ENCODE measurements at places on chromosomes 6 and 20.

GRCh38 chr6:39493174-39493573, 170.7 kb upstream of the KCNK16 start:
- DNase-seq, result no peak

DNA sequence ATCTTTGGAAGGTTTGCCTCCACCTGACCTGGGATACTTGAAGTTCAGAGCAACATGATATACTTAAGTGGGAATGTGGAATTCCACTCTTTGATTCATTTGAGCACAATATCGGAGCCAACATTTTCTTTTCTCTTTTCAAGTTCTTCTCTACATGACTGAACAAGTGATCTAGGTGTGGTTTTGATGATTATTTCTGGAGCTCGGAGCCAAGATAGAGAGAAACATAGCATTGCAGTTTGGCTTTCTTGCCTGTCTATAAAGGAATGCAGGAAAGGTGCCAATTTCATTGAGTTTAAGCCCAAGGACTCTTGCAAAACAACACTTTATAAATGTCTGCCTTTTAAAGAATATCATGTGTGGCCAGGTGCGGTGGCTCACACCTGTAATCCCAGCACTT, 124.2 kb upstream of the FAM83B start:
- no peak for DNase-seq

DNA sequence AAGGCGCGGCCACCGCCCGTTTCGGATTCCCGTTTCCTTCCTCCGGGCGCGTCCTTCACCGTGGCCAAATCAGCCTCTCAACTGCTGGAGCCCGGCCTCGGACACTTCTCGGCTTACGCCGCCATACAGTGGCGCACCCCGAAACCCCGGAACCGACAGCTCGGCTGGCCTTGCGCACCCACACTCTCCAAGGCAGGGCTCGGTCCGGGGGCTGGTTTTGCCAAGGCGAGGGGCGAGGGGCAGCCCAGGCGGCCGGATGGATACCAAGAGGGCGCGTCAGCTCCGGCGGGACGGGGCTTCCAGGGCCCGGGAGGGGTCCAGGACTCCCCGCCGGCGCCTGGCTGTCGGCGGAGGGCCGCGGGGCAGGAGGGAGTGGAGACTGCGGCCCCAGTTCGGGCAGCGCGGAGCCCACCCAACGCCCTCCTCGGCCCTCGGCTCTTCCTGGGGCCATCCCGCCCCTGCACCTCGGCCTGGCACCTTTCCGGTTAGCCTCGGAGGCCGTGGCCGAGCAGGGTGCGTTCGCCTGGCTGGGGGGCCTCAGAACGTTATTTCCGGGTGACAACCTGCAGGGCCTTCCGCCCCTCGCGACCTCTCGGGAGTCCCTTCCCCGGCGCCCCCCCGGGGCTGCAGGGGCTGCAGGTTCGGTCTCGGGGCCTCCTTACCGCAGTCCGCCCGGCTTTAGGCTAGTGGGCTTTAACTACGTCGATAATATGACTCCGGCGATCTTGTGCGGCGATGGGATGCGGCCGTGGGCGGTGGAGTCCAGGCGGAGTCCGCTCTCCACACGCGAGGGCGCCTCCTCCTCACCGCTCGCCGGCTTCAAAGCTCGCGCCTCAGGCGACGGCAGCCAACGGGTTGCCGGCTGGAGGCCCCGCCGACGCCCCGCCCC, 697 bp upstream of the CEP43 start:
- DNase-seq, result no peak

DNA sequence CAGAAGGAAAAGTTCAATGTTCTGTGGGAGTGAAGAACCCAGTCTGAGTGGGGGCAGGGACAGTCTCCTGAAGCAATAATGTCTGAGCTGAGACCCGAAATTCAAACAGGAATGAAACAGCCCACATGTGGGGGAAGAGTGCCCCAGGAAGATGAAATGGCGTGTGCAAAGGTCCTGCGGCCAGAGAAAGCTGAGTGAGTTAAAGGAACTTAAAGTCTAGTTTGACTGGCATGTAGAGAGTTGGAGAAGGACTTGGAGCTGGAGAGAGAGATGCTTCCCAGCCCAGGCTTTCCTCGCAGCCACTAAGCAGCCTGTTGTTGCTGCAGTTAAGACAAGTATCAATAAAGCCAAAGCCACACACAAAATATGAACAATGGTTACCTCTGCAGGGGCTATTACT, 38.0 kb upstream of the MDGA1 start:
- DNase-seq, result no peak

DNA sequence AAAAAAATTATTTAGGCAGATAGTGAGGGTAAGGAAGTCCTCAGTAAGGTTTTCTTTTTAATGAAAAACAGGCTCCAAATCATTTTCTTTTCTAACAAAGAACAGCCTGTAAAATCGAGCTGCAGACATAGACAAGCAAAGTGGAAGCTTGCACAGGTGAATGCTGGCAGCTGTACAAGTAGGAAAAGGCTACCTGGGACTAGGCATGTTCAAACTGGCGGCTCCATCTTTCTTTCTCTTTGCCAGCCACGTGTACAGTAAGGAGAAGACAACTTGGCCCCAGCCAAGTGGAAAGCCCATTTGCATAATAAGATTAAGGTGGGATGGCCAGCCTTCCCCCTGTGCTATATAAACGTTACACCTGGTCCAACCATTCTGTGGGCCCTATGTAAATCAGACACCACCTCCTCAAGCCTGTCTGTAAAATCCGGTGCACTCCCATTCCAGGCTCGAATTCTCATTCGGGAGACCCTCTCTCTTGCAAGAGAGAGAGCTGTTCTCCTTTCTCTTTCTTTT, 27.0 kb upstream of the SLC2A12 start:
- no peak for DNase-seq

GRCh38 chr6:140897349-140897748, 1235.4 kb upstream of the GJE1 start:
- DNase-seq, result no peak

- DNase-seq, result no peak
Observed at GRCh38 chr6:119280668-119281067, 68.9 kb downstream of the MAN1A1 start.

GRCh38 chr6:53894091-53894490, 99.3 kb downstream of the LRRC1 start:
- DNase-seq, result peak; percentile 25

DNA sequence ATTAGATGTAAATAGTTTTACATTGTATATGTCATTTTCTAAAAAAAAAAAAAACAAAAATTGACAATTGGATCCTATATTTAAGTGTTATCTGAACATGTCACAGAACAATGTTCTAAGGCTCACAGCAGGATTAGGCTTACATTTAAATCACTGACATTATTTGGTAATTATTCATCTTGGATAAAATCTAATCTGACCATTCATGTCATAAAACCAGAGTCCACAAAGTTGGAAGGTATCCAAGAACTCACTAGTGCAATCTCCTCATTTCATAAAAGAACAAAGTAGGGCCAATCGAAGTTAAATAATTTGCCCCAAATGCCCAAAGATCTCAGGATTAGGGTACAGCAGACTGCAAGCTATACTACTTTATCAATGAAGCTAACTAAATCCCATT, 73.0 kb downstream of the PDSS2 start:
- DNase-seq, result no peak

DNA sequence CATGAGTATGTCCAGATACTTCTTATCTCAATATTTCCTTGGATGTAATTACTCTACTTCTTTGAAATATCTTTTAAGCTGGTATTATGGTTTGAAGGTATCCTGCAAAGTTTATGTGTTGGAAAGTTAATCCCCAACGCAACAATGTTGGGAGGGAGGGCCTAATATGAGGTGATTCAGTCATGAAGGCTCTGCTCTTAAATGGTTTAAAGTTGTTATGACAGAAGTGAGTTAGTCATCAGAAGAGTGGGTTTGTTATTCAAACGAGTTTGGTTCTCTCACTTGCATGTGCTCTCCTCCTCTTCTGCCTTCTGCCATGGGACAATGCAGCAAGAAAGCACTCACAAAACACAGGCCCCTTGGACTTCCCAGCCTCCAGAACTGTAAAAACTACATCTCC, 176.3 kb downstream of the KCNQ5 start:
- DNase-seq, result no peak

DNA sequence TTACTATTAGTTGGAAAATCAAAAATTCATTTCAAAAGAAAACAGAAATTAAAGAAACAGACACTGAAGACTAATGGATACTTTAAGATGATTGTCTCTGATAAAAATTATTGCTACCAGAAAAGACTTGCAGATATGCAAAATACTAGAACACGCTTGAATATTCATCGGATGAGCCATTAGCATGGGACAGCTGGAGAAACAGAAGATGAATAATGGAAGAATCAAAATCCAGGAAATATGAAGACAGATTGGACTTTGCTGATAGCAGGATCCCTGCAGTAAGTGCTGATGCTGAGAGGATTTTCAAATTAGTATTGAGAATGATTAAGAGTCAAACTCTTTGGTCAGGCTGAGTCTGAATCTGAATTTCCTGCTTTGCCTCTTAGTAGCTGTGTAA, 169.4 kb downstream of the EYS start:
- DNase-seq, result no peak

DNA sequence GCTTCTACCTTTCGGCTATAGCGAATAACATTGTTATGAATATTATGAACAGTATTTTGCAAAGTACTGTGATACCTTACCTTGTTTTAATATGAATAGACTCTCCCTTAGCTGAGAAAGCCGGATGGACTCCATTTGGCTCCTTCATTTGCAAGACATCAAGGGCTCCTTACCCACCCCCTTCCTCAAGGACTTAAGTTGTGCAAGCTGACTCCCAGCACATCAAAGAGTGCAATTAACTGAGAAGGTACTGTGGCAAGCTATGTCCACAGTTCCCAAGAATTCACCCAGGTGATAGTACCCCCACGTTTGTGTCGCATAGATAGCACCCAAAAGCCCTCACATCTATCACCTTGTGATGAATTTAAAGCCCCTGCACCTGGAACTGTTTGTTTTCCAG, 11.2 kb downstream of the CST5 start:
- no peak for DNase-seq

DNA sequence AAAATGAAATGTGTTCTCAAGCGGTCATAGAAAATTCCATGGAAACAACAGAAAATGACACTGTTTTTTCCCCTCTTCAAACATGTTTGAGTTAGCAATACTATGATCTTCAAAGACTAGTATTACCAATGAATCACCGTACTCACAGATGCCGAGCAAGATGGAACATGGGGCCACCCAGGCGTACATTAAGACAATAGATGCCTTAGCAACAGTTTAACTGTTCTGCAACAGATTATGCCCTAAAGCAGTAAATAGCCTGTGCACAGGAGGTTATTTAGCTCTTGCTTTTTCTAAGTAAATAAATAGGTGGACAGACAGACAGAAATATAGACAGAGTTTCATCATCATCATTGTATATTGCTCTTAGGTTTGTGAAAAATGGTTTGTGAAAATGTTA, 284.0 kb upstream of the DEFB112 start:
- DNase-seq, result no peak

GRCh38 chr6:168434505-168434904, 6.5 kb upstream of the SMOC2 start:
- DNase-seq, result no peak

- DNase-seq, result no peak
Observed at GRCh38 chr6:26170181-26170580, 83.0 kb downstream of the HFE start.

GRCh38 chr6:17233531-17233930, 47.6 kb upstream of the RBM24 start:
- DNase-seq, result no peak

DNA sequence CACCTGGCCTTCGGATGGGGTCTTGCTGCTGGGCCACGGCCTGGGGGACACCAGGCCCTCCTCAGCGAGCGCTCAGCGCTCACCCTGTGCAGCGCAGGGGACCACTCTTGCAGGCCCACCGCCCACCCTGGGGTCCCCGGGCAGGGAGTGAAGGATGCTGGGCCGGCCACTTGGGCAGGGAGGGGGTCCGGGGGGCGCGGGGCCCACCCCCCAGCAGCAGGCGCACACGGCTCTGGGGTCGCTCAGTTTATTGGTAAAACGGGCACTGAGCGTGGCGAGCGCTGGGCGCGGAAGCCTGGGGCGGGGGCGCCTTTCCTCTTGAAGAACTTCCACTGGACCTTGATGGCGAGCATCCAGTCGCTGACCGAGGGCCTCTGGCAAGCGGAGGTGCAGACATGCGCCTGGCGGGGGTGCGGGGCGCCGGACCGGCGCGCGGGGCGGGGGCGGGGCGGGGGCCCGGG, 11.1 kb downstream of the EEF1A2 start:
- no peak for DNase-seq

DNA sequence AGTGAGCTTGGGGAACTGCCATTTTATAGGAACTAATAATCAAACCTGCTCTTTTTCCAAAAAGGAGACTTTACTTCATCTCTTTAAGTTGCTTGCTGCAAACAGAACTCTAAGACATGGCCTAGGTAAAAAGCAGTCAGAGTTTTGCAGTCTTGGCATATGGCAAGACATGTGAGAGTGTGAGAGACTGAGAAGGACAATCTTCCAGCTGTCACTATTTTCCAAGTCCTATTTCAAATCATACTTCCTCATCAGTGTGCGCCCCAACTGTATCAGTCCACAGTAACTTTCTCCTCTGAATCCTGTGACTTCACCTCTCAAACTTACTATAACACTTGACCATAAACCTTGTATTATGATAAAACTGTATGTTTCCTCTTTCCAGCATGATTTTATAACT, 10.4 kb downstream of the CALHM6 start:
- no peak for DNase-seq

DNA sequence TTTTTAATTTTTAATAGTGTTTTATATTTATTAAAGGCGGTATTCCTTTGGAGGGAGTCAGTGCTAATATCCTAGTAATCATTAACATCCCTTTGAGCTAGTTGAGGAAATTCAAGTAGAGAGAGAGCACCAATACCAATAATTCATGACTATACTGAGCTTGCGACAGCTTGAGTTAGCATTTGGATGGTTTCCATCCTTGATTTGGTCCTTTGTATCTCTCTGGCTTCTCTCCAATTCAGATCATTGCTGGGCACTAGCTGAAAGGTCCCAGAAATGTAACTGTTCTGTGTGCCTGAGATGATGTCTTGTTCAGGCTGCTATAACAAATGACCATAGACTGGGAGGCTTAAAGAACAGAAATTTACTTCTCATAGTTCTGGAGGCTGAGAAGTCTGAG, 77.0 kb downstream of the RNF144B start:
- no peak for DNase-seq

- DNase-seq, result no peak
Observed at GRCh38 chr20:32327087-32327681, 30.9 kb upstream of the ASXL1 start.

- no peak for DNase-seq
Observed at GRCh38 chr6:116836606-116837342, 7.9 kb upstream of the GPRC6A start.

DNA sequence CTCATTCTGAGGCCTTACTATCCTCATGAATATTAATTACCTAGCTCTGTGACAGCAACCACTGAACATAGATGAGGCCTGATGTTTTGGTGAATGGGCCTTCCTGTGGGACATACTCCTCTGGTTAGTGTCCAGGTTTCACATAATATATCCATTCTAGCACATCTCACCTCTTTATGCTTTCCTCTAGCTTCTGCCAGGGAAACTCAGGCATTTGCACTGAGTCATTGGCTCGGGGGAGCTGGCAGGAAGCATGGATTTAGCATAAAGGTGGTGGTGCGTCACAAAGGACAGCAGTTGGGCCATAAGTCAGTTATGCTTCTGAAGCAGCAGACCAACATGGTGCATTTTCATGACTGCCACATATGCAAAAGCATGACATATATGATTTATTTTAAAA, 37.5 kb upstream of the TMEM170B start:
- DNase-seq, result no peak

Measured in activated CD4-positive, alpha-beta T cell treated with anti-CD3 and anti-CD28 coated beads for 24 hours (primary cell).